ENCODE measurements at places on chromosomes 1 and 21.
A peak's percentile ranks its signal among the peaks of the same experiment; 100 is the strongest.

DNA sequence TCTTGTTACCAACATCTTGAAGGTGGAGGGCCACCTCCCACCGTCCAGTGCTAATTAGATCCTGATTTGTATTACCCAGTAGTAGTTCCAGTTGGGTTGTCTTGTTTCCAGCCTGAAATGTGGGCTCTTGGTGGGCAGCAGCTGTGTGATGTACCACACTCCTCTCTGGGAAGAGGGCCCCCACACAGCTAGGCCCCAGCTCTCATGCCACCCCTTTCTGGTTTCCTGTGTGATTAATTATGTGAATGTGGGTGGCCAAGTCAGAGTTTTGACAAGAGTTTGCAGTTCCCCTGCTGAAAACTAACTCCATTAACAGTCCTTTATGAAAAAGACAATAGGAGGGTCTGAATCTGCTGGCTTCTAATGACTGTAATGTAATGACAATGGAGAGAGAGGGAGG, 3.8 kb downstream of the HMGB4 start:
- no peak for DNase-seq

DNA sequence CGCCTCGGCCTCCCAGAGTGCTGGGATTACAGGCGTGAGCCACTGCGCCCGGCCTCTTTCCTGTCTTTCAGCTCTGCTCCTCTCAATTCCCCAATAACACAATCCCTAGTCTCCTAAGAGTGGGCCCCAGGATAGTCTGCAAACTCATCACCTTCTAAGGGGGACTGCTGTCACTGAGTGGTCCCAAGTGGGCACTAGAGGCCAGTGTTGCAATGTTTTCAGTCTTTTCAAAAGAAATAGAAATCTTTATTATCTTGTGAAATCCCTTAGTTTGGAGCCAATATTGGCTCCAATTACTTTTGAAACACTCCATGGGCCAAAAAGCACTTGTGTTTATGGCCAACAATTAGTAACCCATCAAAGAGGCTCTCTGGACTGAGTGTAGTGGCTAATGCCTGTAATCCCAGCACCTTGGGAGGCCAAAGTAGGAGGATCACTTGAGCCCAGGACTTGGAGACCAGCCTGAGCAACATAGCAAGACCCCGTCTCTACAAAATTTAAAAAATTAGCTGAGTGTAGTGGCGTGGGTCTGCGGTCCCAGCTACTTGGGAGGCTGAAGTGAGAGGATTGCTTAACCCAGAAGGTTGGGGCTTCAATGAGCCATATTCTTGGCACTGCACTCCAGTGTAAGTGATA, 28.6 kb upstream of the ZNF697 start:
- DNase-seq = peak; percentile 28

DNA sequence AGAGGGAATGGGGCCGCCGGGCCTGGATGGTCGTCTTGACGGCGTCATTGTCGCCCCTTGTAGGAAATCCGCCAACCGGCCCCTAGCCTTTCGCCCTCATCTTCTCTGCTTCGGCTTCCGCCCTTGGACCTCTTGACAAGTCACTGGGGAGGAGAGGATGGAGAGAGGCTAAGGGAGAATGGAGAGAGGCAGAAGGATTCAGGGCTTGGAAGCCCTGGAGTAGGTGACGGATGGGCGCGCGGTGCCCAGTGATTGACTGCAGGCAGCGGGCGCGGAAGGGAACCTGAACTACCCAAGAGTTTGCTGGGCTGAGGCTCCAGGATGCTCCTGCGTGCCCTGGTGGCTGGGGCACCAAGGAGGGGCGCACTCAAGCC, 651 bp downstream of the PDE4B start:
- peak; percentile 50 for DNase-seq

DNA sequence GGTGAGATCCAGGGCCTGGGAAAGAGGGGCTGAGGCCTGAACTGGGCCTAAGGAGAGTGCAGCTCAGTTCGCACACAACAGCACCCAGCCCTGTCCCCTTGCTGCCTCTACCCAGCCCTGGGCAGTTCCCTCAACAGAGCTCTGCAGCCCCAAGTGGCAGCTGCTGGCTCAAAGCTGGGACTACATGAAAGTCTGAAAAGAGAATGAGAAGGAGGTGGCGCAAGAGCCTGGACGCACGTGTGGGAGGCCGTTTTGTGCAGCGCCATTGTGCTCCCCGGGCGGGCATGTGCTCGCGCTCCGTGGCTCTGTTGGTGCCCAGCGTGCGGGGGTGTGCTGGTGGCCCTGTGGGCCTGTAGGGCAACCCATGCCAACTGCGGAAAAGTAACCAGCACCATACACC, 10.3 kb downstream of the GPR37L1 start:
- DNase-seq = no peak

DNA sequence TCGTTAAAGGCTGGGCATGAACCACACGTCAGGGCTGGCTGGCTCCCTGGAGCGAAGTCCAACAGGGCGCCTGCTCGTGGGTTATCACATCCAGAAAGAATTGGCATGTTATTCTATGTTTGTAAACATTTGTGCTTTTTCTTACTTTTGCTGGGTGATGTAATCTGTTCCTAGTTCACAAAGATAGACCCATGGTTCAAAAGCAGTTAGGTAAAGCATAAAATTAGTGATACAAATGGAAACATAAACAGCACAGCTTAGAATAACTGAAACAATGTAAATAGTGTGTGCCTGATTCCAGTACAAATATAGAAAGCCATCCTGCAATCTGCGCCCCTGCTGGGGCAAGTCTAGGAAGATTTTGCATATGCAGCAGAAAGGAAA, 184.0 kb upstream of the C1orf174 start:
- DNase-seq = no peak

- no peak for DNase-seq
These were observed 4.7 kb downstream of the TMEM54 start for GRCh38 chr1:32896451-32896850.
